Stimulated activated CD8-positive, alpha-beta memory T cell treated with anti-CD3 and anti-CD28 coated beads, Interleukin-2, amount 100 ng/mL, for 48 hours (primary cell): ENCODE measurements at places on chromosomes 7 and 10.

DNA sequence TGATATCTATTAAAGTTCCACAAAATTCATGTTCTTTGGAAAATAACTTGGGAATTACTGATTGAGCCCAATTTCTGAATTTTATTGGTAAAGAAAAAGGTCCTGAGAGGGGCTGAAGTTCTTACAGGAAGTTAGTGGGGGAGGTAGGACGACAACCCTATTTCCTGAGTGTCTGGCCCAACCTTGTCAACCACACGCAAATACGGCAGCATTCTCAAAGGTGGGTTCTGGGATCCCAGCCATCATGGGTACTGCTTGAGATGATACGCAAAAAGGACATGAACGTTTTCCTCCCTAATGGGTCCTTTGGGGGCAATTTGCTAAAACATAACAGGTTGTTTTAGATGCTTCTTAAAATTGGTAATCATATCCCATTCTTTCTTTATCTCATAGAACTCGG is 2.7 kb upstream of the PDCD4 start:
- no peak for DNase-seq

DNA sequence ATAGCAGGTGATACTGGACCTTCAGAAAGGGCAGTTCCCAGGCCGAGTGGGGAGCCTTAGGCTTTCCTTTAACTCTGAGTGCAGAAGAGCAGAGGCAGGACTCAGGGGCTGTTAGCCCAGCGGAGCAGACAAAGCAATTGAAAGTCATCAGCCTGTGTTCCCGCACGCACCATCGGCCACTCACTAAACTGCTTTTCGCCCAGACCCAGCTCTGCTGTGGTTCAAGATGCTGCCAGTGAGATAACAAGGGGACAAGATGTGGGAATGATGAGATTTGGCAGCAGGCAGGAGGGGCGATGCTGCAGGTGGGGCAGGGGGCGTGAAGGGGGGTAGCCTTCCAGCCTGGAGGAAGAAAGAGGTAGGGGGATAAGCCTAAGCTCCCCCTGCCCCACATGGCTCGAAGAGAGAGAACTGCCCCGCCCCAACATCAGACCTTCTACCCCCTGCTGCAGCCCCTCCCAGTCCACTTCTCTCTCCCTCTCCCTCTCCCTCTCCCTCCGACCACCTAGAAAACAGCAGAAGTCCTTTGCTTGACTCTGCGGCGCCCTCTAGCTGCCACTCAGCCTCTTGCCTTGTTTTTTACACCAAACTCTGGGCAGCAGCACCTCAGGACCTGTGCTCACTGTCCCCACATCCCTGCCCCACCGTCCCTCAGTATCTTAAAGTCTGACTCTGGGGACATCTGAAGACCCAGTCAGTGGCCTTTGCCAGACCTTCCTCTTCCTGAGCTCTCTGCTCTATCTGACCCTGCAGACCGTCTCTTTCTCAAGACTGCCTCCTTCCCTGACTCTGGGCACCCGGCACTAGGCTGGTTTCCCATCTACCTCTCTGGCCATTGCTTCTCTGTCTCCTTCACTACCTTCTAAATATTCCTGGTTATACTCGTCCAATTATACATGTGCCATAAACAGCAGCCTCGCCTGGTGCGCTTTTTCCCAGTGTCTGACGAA is 110.5 kb downstream of the C10orf105 start:
- peak; percentile 64 for DNase-seq

DNA sequence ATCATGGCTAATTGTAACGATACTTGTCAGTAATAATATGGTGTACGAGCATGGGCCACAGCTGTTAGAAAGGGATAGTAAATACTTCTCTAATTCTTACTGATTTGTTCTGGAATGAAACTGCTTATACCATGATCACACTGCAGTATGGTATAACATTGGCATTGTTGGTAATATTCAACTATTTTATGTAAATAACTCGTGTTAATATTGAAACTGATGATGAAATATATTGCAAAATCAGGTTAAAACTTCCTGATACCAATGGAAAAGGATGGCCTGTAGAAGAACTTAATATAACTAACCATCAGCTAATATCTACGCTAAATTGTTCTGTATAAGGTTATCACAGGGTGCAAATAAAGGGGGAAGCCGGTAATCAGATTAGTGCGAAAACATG is 10.3 kb downstream of the OR2A14 start:
- DNase-seq = no peak

- no peak for DNase-seq
These were observed 133.7 kb downstream of the ARHGAP22 start for GRCh38 chr10:48470893-48471805.

DNA sequence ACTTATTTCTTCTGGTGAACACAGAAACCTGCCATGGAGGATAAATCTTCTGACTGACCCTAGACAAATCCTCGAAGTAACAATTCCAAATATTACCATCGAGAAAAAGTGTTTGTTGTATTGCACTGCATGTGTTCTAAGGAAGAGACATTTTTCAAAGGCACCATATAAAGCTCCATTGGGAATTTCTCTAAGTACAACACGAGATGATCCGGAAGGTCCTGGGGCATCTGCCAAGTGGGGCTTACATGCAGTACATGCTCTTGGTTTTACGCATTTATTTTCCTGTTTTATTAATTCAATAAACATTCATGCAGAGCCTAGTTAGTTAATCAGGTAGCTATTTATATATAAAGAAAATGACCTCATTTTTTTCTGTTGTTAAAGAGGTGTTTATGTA is 692.0 kb upstream of the IGFBP3 start:
- DNase-seq = no peak

- DNase-seq = no peak
These were observed 330.8 kb downstream of the PTEN start for GRCh38 chr10:88194041-88194887.

DNA sequence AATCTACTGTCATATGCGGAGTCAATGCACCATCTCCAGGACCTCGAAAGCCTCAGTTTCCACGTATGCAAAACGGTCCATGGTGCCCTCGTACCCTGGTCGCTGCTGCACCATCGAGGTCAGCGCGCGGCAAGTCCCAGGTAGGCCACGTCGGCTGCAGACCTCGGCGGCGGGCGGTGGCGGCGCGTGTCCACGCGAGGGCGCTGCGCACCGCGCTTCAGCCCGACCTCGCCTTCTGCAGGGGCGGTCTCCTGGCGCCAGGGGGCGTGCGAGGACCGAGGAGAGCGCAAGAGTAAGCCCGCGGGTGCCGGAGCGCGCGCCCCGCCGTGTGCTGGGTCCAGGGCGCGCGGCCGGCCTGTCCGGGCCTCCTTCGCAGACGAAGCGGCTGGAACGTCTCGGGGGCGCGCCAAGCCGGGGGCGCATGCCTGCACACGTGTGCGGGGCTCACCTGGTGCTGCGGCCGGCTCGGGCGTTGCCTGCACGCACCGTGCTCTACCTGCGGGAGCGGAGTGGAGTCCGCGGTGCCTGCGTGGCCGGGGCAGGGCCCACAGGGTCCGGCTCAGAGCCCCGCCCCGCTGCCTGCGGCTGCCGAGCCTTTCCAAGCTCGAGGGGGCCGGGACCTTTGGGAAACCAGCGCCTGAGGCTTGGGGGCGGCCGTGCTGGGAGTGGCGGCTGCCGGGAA is 54.0 kb downstream of the GLRX3 start:
- DNase-seq = peak; percentile 78

- DNase-seq = no peak
These were observed 257.2 kb downstream of the GRID1 start for GRCh38 chr10:86109421-86109820.

DNA sequence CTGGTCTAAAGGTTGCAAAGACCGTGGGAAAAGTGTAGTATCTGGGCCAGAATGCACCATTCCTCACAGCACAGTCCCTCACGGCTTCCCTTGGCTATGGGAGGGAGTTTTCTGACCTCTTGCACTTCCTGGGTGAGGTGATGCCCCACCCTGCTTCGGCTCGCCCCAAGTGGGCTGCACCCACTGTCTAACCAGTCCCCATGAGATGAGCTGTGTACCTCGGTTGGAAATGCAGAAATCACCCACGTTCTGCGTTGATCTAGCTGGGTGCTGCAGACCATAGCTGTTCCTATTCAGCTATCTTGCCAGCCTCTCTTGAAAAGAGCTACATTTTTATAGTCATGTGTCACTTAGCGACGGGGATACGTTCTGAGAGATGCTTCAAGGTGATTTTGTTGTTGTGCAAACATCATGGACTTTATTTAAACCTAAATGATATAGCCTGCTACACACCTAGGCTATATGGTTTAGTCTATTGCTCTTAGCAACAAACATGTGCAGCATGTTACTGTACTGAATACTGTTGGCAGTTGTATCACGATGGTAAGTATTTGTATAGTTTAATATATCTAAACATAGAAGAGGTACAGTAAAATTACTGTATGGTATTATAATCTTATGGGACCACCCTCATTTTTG is 120.0 kb downstream of the PPP1R9A start:
- DNase-seq = no peak

- DNase-seq = no peak
These were observed 58.7 kb upstream of the COMTD1 start for GRCh38 chr10:75294518-75294865.

GRCh38 chr10:4028027-4028471 is 243.0 kb upstream of the KLF6 start:
- no peak for DNase-seq

DNA sequence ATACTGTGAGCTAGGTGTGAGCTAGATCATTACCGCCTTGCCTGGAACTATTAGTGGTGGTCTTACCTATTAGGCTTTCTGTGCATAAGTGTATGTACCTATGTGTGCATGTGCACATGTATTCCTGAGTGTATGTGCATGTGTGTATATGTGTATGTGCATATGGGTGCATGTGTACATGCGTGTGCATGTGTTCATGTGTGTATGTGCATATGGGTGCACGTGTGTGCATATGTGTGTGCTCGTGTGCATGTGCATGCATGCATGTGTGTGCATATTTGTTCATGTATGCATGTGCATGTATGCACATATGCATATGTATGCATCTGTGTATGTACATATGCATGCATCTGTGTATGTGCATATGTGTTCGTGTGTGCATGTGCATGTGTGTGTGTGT is 508.3 kb upstream of the ADARB2 start:
- DNase-seq = no peak

GRCh38 chr7:129093867-129094456 is 39.1 kb upstream of the TNPO3 start:
- no peak for DNase-seq
